ENCODE measurements at places on chromosomes 3 and 15.

GRCh38 chr15:73979636-73980035 lies 12.5 kb downstream of the STOML1 start:
- DNase-seq = no peak

DNA sequence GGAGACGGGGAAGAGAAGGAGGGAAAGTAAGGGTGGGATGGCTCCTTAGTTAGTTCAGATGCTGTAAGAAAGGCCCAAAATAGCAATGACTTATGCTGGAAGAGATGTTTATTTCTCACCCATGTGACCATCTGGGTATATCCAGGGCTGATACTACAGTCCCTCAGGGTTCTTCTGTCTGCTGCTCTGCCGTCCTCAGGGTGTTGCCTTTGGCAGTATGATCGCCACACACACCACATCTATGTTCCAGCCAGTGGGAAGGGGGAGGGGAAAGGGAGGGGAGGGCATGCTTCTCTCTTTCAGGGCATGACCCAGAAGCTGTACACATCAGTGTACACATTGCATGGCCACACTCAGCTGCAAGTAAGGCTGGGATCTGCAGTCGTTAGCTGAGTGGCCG lies 10.2 kb downstream of the CD276 start:
- DNase-seq = peak; percentile 31

- DNase-seq = no peak
Observed at GRCh38 chr3:156579427-156579851, 24.5 kb upstream of the SSR3 start.

GRCh38 chr3:112018712-112019111 lies 15.8 kb upstream of the TMPRSS7 start:
- DNase-seq = no peak

DNA sequence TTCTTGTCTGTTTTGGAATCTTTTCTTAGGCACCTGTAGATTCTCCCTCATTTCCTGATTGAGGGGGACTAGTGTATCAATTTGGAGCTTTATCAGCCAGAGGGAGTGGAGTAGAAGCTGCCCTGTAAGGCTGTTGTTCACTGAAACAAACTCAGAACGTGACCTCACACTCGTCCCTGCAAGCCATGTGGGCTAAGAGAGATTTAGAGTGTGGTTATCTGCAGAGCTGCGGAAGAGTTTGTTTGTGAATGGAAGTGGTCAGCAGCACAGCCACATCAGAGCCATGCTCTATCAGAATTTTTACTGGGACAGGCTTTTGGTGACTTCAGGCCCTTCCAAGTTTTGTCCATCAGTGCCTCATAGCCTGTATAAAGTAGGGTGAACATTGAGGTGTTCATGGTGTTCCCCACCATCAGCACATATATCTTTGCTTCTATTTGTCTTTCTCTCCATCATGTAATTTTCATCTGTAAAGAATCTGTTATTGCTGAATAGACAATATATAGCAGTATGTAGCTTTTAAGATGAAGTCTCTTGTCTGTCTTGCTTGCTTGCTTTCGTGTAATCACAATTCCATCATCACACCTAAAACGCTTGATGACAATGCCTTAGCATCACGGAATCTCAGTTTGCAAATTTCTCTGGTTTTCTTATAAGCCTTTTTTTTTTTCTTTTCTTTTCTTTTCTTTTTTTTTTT lies 37.0 kb downstream of the LARS2 start:
- no peak for DNase-seq

- DNase-seq = no peak
Observed at GRCh38 chr3:101996832-101997231, 147.5 kb downstream of the NFKBIZ start.

DNA sequence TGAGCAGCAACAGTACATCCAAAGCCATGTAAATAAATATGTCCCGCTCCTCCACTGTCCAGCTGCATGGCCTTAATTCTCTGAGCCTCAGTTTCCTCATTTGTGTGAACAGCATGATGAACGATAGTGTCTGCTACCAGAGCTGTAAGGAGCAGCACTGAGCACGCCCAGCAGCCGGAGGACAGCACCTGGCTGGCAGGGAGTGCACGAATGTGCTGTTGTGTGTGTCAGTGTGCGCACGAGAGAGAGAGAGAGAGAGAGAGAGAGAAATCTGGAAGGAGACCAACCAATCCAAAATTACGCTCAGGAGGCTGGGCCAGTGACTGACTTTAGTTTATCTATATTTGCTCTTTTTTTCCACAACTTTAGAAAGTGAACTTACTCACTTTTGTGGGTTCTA lies 26.6 kb upstream of the PLXNA1 start:
- no peak for DNase-seq

- DNase-seq = no peak
Observed at GRCh38 chr3:162774613-162775100, 1278.0 kb downstream of the OTOL1 start.

- DNase-seq = no peak
Observed at GRCh38 chr3:56145410-56145809, 322.9 kb downstream of the ERC2 start.

DNA sequence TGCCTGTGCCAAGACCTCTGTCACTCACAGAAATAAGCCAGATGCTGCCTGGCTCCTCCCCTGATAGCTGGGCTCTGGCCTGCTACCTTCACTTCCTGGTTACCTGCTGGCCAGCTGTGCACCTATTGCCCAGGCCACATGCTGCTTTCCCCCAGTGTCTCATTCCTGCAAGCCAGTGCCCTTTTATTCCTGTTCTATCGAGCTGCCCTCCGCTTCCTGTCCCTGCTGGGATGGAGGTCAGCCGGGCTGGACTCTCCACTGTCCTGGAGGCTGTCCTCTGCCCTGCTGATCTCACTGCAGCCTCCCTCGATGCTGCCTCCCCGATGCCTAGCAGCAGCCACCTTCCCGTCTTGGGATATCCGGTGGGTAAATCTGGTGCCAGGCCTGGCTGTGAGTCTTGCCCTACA lies 37.0 kb upstream of the SNRPA1 start:
- DNase-seq = no peak

DNA sequence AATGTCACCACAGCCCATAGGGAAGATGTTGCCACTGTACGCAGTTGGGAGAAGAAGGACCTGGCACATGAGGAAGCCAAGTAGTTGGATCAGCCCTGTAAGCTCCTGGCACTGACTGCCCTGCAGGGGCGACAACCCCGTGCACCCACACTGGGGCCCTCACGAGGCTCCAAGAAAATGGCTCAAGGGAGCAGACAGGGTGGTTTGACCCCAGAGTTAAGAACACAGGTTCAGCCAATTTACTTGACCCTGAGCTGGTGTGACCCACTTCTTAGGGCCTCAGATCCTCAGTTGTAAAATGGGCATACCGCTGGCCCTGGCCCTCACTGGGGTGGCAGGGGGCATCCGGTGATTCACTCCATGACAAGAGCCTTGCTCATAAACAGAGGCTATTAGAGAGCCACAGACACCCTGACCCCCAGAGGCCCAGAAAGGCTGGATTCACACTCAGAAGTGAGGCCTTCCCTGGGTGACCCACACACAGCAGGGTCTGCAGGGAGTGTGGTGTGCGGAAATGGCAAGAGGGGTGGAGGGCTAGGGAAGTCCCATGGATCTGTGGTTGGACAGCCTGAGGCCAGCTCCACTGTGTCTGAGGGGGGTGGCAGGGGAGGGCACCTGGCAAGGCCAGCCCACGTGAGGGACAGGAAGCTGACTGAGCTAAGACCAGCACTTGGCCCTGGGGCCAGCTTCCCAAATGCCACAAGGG lies 1.7 kb upstream of the HHATL start:
- DNase-seq = no peak

DNA sequence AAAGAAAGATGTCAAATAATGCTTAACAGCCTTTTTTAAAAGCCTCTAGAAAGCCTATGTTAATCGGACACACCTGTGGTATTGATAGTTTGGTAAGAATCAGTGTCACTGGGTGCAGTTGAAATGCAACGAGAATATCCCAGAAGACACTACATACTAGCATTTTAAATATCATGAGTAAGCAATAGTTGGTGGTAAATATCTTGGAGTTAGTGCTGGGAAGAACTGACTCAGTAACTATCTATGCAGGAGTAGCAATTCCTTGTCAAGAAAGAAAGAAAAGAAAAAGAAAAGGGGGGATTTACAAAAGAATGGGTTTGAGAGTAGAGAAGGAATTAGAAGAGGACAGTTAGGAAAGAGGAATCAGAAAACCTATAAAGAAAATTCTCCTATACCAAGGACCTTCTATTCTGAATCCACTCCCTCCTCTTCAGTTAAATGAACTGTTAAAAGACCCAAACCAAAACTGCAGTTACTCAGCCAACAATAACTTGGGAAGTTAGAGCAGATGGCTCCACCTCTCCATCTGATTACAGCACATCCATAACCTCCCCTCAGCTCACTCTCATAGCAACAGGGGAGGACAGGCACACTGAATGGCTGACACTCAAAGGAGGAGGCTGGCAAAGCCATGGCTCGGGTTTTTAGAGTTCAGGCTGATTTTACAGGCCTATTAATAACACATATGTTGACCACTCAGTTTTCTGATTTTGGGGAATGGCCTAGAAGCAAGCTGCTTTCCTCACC lies 207.6 kb upstream of the MDFIC2 start:
- peak; percentile 42 for DNase-seq

DNA sequence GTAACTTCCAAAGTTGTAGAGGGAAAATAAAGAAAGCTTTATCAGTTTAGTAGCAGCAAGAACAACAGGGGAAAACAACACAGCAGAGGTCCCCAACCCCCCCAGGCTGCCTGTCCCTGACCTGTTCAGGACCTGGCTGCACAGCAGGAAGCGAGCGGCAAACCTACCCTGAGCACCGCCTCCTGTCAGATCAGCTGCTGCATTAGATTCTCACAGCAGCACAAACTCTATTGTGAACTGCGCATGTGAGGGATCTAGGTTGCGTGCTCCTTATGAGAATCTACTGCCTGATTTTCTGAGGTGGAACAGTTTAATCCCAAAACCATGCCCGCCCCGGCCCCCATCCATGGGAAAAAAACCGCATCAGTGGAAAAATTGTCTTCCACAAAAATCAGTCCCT lies 40.3 kb downstream of the USP50 start:
- no peak for DNase-seq

DNA sequence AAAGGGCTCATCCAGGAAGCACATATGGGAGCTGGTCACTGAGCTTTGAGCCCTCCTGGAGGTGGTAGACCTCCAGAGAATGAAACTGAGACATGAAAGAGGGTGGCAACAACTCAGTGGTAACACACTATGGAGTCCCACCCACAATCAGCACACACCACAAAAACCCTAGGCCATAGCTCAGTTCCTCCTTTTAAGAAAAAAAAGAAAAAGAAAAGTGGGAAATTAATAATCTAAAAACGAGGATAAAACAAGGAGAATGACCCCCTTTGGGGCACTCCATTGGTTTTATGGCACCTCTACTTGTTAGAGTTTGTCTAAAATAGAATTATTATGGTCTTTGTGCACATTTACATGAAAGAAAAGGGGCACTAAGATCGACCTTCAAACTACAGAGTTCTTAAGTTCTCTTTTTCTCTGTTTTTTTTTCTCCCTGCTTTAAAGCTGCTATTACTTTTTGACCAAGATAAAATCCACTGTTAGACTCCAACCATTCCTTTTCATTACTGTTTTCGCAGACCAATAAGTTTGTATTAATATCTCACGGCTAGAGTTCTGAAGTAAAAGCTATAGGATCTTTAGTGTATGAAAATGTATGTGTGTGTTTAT lies 40.2 kb upstream of the ZBTB20 start:
- DNase-seq = no peak

GRCh38 chr3:126918355-126918821 lies 64.5 kb upstream of the PLXNA1 start:
- DNase-seq = no peak

DNA sequence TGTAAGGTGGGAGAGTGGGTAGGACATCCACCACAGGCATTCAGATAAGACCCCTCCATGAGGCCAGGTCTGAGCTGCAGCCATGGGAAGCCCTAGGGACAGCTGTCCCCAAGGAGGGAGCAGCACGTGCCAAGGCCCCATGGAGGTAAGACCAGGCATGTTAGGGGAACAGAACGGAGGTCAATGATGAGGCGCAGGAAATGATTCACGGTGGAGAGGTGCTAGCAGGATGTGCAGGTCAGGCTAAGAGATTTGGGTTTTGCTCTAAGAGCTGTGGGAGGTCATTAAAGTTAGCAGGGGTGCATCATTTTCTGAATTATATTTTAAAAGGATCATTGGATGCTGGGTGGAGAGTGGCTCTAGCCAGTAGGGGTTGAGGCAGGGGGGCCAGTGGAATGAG lies 66.4 kb upstream of the SNRPA1 start:
- DNase-seq = no peak

- no peak for DNase-seq
Observed at GRCh38 chr3:121064121-121064520, 156.1 kb downstream of the STXBP5L start.

- no peak for DNase-seq
Observed at GRCh38 chr3:194382196-194382891, 12.8 kb upstream of the LRRC15 start.

- DNase-seq = peak; percentile 92
Observed at GRCh38 chr3:170356596-170357175, 829 bp upstream of the SKIL start.

DNA sequence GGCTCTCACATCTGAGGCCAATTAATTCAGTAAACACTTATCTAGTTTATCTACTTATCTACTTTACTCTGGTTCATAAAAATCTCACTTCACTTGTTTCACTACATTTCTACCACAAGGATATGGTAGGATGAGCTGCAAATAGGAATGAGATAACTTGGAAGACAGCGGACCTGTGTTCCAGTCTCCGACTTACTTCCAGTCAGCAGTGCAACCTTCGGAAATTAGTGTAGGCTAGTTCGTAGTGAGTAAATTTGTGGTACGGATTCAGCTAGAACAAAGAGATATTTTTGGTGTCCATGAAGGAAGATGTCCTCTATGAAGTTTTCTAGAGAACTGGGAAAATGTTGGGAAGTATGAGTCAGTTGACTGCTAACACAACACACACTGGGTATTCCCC lies 66.3 kb downstream of the TPRG1 start:
- no peak for DNase-seq

DNA sequence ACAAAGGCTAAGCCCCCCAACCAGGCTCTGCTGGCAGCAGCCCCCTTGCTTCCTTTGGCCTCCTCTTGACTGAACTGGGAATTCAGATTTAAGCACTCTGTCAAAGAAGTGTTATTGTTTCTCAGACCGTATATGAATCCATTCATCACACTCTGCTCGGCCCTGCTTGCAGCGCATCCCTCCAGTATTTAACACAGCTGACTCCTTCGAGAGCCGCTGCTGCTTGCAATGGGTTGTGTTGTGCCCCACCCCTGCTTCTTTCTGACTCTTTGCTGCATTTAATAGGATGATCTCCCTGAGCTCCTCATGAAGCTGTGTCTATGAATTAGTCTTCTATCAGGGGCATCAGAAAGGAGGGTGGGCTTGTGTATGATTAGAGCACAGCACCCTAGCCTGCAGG lies 31.2 kb downstream of the C3orf20 start:
- DNase-seq = no peak
